ENCODE measurements at places on chromosomes 12 and 14.
A peak's percentile ranks its signal among the peaks of the same experiment; 100 is the strongest.

DNA sequence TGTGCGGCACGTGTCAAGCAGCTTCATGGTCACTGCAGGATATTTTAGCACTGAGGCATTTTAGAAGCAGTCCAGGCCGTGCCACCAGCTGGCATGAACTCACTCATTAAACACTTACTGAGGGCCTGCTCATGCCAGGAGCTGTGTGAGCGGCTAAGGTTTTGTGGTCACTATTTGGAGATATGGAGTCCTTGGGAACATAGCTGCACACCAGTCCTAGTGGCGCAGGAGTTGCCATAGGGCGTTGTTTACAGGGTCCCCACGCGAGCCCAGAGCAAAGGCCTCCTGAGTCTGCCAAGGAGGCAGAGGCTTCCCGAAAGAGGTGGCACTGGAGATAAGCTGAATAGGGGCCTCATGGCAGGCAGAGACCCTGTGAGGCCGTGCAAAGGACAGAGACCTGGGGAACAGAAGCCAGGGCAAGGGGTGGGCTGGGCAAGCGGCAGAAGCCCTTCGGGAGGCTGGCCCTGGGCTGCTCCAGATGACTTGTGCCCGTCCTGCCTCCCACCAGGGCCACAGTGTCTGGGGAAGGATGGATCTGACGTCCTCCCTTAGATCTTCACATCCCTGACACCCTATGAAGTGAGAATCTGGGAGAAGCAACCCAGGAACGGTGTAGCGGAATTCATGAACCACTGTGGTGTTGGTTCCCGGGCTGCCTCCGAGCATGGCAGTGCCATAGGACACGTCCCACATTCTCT is 38.9 kb downstream of the SFSWAP start:
- no peak for DNase-seq

GRCh38 chr12:2336409-2336829 is 283.6 kb downstream of the CACNA1C start:
- DNase-seq, result no peak

DNA sequence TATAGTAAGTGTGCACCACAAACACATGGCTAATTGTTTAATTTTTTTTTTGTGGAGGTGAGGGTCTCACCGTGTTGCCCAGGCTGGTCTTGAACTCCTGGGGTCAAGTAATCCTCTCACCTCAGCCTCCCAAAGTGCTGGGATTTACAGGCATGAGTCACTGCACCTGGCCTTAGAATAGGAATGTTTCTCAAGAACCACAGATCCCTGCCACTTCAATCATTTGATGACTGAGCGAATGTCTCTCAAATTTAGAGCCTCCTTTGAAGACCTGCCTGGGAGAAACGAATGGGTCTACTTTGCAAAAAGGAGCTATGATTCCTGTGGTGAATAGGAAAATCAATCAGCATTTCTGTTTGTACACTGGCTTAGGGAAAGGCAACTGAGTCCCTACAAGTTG is 33.5 kb upstream of the CHST11 start:
- DNase-seq, result no peak

- DNase-seq, result no peak
Measured at GRCh38 chr14:91843437-91843836, 23.9 kb downstream of the TC2N start.

- no peak for DNase-seq
Measured at GRCh38 chr12:96313606-96314005, 86.6 kb downstream of the CDK17 start.

DNA sequence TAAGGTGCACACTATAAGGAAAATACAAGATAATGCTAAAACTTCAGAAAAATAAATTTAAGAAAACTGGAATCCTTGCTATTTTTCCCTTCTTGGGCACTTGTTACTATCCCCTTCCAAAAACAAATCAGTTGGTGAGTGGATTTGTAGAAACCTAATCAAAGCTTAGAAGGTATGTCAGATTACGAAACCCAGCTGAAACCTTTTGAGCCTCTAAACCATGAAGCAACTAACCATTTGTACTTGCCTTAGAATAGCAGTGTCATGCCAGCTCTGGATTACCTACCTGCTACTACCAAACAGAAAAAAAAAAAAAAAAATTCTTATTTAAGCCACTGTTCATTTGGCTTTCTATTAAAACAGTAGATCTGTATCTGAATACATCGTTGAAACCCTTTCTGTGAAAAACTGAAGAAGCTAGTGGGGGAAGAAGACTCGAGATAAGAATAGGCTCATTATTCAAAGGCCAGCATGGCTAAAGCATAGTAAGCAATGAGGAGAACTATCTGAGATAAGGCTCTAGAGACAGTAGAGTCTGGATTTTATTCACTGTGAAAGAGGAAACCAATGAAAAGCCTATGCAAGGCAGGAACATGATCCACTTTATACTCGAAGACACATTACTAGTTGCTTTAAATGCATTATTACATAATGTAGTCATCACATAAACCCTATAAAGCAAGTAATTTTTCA is 30.2 kb downstream of the OSBPL8 start:
- no peak for DNase-seq

GRCh38 chr12:97556302-97556779 is 93.7 kb downstream of the RMST start:
- DNase-seq, result no peak

DNA sequence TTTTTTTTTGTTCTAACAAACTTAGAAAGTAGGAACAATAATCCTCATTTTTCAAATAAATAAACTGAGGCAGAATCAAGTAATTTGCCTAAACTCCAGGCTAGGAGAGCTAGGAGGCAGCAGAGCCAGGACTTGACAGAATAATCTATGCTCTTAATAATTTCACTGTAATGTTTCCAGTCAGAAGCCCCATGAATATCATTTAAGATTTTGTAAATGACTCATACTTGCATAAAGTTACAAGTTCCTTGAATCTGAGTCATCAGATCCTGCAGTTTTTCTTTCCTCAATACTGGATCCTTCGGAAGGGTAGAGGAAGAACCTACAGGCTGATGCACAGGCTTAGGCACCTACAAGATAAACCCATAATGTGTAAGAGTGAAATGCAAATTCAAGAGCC is 29.0 kb downstream of the CAPRIN2 start:
- DNase-seq, result no peak

GRCh38 chr14:49487238-49487637 is 98.9 kb downstream of the RPS29 start:
- DNase-seq, result no peak

DNA sequence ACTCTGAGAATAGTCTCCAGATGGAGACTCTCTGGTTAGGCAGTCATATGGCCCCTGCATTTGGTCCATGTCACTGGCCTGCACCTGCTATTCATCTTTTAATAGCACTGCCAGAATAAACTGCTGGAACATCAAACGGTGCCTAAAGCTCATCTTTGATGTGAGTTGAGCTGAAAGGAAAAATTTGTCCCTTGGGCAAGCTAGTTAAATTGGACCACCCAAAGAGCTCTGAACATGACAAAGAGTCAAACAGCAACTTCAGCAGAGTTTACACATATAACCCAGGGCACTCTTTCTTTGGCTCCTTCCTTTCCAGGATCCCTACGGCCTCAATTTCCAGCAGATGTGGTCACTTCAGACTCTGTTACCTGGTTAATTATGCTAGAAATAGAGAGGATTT is 269.9 kb downstream of the RPL10L start:
- DNase-seq, result no peak

- DNase-seq, result no peak
Measured at GRCh38 chr14:96097752-96098151, 58.6 kb downstream of the C14orf132 start.

- no peak for DNase-seq
Measured at GRCh38 chr12:93137656-93138612, 208.8 kb upstream of the EEA1 start.

- DNase-seq, result peak; percentile 2
Measured at GRCh38 chr12:125773033-125773640, 707.9 kb downstream of the AACS start.

DNA sequence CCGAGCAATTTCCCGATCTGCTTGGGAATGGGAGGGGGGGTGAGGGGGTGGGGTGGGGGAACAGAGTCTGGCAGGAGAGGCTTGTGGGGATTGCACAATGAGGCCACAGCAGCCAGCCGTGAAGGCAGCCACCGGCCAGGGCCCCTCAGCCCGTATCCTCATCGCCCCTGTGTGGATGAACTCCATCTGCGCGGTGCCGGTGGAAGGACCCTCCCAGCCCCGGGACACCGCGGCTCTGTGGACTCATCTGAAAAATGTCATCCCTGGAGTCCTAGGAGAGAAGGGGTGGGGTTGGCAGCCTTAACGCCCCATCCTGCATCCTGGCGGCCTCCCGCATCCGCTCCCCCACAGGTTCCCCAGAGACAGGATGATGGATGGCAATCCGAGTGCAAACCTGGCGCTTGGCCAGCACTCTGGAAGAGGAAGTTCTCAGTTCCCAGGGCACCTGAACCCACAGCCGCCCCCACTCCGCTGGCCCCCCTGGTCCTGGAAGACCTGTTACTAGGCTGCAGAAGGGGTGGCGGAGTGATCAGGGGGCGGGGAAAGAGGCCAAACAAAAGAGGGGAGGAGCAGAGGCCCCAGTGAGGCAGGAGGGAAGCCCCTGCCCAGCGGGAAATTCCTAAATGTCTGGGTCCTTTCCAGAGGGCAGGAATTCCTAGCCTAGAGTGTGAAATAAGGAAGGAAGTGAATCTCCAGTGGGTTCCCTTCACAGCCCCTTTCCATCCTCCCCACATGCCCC is 1.2 kb upstream of the TNFAIP2 start:
- DNase-seq, result peak; percentile 87

- DNase-seq, result no peak
Measured at GRCh38 chr14:80663541-80663940, 278.0 kb downstream of the CEP128 start.
